ENCODE measurements at places on chromosomes 2 and 18.

DNA sequence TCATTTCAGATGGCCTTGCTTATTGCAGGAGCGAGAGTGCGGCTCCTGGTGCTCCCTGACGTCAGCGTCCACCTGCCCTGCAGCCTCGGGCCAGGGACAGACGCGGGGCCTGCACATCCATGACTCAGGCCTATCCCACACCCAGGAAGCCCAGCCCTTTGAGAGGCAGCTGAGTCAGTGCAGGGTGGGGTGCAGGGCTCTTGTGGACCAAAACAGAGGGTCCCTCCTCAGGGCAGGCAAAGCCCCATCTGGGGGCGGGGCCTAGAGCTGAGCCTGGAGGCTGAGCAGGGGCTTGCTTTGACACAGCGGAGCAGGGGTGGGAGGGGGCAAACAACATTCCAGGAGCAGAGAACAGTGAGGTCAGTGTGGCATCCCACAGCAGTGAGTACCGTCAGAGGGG is 7.7 kb upstream of the ARHGEF4 start:
- no peak for DNase-seq

- DNase-seq: no peak
Observed at GRCh38 chr2:19937004-19937403, 35.2 kb upstream of the TTC32 start.

DNA sequence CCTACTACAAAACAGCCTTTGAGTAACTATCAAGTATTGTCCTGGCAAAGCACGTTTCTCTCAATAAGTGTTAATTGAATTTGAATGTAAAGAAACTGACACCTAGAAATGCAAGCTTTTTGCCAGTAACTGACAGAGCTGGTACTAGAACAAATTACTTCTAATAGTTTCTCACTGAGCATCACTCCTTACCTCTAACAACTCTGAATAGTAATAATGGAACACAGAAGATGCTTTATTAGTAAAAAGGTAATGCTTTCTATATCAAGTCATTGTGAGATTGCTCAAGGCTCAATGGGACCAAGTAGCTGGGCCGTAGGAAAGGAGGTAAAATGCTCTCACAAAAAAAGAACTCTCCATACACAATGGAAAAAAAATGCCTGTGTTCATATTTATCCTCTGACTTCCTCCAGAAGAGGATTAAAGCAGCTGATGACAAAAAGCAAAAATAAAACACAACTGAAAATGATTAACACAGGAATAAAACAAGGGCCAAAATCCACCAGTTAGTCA is 11.8 kb downstream of the RASGRP3 start:
- DNase-seq: peak; percentile 19

GRCh38 chr2:201233192-201233811 is 27.0 kb upstream of the CASP8 start:
- no peak for DNase-seq

- no peak for DNase-seq
Observed at GRCh38 chr2:61448229-61448628, 22.7 kb downstream of the USP34 start.

DNA sequence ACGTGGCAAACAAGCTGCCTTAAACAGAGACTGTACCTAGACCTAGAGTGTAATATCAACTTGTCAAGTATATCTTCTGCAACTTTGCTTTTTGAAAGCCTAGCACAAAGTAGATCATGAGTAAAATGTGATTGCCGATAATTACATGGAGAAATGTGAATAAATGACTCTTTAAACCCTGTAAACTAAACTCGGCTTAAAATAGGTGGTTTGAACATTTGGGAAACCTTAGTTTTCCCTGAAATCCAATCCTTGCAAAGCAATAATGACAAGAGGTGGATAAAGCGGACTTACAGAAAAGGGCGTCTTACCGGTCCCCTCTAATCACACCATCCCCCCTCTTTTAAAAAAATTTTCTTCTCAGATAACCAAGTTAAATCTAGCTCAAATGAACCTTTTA is 549 bp upstream of the PSMD14 start:
- DNase-seq: no peak

DNA sequence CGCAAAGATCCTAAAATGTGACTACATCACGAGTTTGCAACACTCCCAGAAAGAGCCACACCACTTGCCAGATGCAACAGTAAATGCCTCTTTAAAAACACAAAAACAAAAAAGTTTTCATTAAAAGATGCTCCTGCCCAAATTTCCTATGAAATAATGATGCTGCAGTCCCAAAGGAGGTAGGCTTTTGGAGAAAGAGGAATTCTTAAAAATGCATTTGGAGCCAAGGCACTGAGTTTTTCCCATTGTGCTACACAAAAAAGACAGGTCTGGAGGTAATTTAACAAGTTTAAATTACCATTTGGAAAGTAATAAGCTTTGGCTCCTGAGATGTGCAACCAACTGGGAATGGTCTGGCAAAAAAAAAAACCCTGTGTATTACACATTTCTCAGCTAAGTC is 145.0 kb downstream of the PID1 start:
- DNase-seq: no peak
